Hippocampal formation (tissue), 2 donors: ENCODE measurements at places on chromosomes 2 and 18.

DNA sequence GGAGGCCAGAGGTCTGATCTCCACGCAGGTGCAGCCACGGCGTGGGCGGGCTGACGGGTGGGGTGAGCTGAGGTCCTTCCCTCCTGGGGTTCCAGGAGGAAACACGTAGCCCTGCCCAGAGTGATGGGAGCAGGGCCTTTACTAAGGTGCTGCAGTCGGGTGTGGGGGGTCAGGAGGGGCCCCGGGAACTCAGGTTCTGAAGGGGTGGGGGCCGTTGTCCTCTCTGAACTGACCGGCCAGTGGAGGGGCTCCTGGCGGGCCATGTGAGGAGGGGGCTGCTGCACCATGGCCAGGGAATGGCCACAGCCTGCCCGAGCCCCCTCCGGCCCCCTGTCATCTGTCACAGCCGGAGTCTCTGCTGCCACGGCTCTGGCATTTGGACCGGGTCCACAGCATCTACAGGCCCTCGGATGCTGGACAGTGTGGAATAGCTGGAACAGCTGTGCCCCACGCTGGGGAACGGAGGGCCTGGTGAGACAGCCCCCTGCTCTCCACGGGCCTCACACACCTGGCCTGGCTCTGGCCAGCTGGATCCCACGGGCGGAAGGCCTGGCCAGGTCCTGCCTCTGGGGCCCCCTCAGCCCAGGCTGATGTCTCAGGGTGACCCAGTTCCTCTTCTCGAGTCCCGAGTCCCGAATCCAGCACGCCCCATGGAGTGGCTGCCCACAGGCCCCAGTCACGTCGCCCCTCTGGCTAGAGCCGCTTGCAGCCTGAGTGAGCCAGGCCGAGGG is 145.6 kb upstream of the GPC1 start:
- no peak for DNase-seq

DNA sequence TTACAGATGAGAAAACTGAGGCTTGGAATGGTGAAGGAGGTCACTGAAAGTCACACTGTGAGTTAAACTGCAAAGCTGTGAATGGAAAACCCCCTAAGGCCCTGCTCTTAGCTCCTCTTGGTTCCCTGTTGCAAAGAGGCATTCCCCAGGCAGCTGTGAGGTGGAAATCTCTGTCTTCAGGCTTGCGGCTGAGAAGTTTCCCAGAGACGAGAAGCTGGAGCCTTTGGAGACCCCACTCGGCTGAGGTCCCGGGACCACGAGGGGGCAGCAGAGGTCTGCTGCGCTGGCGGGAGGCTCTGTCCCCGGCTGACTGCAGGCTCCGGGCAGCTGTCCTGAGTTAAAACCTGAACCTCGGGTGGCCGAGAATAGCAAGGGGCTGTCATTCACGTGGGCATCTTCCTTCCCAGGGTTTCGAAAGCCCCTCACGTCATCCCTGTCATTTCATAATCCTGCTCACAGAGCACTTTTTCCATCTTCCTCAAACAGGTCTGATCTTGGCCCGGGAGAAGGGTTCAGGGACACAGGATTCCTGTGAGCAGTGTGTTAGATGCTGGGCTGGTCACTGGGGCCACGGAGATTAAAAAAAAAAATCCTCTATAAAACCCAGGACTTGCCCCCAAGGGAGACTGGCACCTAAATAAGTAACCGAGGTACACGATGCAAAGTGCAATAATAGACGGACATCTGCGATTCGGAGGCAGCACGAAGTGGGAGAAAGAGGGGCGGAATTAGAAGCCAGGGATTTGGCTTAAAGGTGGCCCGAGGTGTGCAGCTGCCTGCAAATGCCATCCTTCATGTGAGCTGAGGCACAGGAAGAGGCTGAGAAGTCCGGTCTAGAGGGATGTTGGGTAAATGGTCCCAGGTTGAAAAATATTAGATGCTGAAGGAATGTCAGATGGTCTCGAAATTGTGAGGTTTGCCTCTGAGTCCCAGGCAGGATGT is 24.6 kb upstream of the ATOH8 start:
- peak; percentile 86 for DNase-seq

- peak; percentile 64 for DNase-seq
These were observed 92.8 kb upstream of the MSH2 start for GRCh38 chr2:47309952-47310800.

DNA sequence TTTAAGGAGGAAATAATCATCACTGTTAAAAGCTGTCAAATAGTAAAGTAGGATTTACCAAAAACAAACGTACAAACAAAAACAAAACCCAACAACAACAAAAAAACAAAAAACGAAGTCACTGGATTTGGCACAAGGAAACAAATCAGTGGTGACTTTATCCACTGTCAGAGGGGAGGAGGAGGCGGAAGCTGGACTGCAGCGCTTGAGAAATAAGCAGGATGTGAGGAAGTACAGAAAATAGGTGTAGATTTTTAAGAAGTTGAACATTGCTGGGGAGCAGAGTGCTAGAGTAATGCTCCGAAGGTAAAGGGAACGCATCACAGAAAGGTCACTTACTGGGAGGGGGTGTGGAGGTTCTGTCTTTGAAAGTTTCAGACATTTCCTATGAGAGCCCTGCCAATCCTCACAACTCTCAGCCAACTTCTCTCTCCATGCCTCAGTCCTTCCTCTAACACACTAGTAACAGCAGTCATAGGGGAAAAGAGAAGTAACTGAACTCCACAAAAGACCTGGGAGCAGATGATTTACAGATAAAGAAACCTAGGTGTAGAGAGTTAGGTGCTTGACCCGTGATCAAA is 220.2 kb upstream of the SMAD7 start:
- DNase-seq = no peak

- DNase-seq = no peak
These were observed 163.5 kb upstream of the CXCR4 start for GRCh38 chr2:136281281-136282114.

- DNase-seq = no peak
These were observed 726.5 kb upstream of the RAB6C start for GRCh38 chr2:129252781-129253460.

- no peak for DNase-seq
These were observed 8.6 kb upstream of the TLK1 start for GRCh38 chr2:171169333-171169732.
